ENCODE measurements at places on chromosomes 2 and 18.

GRCh38 chr2:119548516-119549120, 4.4 kb downstream of the CFAP221 start:
- no peak for DNase-seq

- no peak for DNase-seq
These were observed 74.2 kb upstream of the KLF7 start for GRCh38 chr2:207239754-207240494.

DNA sequence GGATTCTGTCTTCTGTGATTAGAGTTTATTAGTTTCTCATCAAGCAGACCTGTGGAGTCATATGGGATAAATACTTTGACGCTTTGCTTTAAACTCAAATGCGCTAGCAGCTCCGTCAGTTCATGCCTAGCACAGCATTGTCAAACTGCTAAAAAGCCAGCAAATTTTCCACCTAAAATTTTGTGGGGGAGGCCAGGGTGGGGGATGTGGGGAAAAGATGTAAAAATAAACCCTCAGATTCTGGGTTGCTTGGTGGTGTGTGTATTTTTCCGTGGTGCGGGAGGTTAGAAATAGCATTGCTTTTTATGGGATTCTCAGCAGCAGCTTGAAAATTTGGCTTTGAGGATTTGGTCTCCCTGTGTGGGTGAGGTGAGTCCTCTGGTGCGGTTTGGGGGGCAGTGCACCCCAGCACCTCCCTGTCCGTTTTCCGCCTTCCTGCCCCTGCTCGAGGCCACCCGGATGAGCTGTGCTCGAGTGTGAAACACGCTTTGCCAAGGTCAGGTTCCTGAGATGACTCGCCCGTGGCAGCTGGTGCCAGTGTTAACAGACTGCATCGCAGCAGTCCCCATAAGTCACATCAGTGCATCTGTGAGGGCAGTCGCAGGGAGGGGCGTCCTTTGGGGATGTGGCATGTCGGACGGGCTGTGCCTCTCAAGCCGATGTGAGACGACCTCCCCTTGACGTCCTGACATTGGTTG, 65.9 kb downstream of the LDLRAD4 start:
- peak; percentile 87 for DNase-seq

- DNase-seq, result no peak
These were observed 26.3 kb downstream of the PRELID3A start for GRCh38 chr18:12433829-12434540.

DNA sequence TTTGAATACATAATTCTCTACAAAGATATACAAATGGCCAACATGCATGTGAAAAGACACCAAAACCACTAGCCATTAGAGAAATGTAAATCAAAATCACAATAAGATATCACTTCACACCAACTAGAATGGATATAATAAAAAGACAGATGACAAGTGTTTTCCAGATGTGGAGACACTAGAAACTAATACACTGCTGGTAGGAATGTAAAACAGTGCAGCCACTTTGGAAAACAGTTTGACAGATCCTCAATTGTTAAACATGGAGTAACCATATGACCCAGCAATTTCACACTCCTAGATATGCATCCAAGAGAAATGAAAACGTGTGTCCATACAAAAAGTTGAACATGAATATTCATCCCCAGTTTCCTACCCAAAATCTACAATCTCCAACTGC, 9.8 kb upstream of the RAB11FIP5 start:
- no peak for DNase-seq

DNA sequence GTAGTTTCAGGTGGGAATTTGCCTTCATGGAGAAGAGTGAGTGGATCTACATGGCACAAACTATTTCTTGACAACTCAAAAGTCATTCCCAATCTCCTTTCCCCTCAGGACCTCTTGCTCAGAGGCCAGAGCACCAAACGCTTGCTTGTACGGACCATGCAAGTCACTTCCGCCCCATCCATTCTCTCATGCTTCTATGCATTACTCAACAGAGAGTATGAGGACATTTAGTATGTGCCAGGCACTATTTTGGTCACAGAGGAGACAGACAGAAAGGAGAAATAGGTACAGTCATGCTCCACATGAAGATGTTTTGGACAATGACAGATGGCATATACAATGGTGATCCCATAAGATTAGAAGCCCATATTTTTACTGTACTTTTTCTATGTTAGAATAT, 117.5 kb downstream of the ACTR3 start:
- no peak for DNase-seq

DNA sequence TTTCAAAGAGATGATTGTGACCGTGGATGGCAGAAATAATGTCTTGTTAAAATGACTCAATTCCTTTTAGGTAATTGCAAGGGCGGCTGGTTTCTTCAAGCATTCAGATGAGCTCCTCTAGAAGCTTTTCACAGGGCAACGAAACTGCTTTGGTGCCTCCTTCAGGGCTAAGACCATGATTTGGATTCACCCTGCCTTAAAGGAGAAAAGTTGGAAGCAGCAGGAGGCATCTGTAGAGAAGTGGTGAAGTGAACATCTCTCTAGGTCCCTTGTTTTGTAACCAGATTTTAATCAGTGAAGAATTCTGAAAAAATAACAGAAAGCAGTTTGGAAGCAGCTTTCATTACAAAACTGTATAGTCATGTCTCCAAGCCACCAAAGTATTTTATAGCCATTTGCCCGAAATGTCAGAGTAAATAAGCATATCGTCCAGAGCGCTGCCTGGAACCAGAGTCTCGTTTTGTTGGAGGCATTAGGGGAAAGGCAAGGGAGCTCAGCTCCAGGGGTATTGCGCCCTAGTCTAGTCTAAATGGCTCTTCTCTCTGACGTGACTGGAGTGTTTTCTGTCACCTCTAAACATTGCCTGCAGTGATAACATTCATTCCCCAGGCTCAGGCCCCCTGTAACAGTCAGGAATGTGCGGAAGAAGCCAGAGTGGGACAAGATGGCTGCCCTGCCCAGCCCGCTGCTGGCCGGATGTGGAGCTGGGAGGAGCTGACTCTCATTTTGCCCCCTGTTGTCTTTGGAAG, 57.8 kb upstream of the ITGB6 start:
- DNase-seq, result no peak

DNA sequence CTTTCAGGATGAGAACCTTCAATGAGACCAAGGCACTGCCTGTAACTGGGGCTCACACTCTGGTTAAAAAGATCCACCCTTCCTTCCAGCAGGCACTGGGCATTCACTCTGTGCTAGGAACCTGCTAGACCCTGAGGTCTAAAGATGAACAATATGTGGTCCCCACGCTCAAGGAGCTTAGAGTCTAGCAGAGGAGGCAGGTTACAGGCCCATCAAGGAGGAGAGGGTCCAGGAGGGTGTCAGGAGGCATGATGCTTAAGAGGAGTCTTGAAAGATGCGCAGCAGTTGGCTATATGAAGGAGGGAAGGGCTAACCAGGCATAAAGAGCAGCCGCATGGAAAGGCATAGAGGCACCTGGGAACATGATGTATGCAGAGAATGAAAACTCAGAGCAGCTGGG, 4.5 kb downstream of the ANKRD53 start:
- DNase-seq, result no peak

- DNase-seq, result no peak
These were observed 161.1 kb downstream of the KCNH7 start for GRCh38 chr2:162677476-162677875.

- peak; percentile 18 for DNase-seq
These were observed 75.4 kb downstream of the EMX1 start for GRCh38 chr2:72992734-72993102.

DNA sequence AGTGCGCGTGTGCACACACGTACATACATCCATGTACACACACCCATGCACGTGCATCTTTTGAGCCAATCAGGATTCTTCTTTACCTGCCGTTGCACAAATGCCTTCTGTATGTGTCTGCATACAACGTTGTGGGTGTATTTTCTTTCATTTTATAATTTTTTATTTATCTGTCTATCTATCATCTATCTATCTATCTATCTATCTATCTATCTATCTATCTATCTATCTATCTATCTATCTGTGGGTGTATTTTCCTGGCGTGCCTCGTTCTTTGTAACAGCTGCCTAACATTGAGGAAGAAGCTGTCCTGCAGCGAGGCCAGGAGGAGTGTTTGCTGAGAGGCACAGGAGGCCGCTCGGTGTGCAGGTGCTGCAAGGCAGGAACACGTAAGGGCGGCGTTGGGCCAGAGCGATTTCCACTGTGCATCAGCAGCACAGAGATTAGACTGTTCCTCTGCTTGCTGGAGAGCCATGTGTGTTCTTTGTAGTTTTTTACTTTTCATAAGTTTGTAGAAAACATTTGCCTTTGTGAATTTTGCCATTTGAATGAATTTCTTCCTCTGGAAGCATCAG, 84.4 kb downstream of the DGKD start:
- no peak for DNase-seq

DNA sequence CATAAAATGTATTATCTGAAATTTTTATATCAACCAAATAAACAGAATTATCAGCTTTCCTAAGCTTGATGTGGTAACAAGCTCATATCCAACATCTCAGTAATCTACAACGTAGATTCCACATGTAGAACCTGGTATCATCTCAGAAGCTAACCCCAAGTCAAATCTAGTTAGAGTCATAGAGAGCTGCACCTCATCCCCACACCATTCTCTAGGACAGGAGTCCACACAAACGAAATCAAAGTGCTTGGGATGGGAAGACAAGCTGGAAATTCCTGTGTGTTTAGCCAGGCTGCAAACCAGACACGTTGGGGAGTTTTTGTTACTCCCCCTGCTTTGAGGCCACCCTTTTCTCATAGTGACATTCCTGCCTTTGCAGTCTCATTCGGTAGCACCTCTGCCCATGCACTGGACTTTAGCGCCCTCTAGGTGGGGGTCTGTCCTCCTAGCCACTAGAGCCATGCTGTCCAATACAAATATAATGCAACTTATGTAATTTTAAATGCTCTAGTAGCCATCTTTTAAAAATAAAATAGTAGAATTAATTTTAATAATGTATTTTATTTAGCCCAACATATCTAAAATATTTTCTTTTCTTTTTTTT, 28.1 kb upstream of the SATB2 start:
- DNase-seq, result no peak

DNA sequence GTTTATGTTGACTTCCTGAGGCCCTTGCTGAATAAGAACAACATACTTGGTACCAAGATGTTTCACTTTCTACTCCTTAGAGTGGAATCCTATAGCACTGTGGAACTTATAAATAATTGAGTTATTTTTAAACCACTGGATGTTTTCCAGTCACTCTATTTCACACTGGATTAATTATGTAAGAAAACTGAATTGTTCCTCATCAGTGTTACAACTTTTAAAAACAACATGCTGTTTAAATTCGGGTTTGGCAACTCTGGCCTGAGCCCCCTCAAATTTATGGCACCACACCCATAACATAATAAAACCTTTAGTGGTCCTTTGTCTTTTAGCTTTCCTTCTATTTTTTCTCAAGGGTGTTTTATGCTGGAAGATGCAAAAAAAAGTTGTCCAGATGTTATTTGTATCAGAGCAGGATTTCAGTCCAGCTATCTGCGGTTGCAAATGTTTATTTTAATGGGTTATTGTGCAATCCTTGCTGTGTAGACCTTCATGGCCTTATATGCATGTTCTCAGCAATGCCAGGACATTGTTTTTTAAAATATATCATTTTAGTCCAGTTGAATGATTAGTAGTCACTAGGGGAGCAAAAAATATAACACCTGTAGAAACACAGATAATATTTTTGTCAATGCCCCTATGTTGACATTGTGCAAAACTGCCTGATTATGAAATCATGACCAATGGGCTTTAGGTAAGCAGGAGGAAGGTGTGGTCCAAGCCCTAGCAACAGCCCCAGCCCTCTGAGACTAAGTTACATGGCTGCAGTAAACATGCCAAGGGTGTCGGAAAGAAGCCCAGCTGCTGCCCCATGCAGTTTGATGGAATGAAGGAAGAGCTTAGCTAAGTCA, 638.0 kb upstream of the ZEB2 start:
- peak; percentile 74 for DNase-seq

- no peak for DNase-seq
These were observed 194.6 kb upstream of the SMAD2 start for GRCh38 chr18:48124857-48125626.

- DNase-seq, result no peak
These were observed 12.0 kb downstream of the EXOC6B start for GRCh38 chr2:72813841-72814240.

DNA sequence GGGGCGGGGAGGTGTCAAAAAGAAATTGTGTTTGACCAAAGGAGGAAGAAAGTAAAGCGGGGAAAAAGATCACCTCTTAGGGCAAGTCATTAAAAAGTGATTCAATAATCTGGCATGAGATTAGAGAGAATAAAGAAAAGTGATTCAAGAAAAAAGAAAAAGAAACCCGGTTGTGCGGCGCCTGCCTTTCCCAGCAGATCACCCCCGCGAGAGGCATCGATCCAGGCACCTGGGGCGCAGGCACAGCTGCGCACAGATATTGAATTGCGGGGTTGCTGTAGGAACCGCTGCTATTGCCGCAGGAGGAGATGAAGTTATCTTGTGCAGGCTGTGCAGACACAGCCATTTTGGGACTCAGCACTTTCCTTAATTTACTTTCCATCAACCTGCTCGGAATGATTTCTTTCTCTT, 71.2 kb downstream of the PLB1 start:
- DNase-seq, result no peak

- no peak for DNase-seq
These were observed 122.0 kb upstream of the RNU4ATAC start for GRCh38 chr2:121408641-121409040.

GRCh38 chr18:59149416-59149815, 9.7 kb downstream of the SEC11C start:
- DNase-seq, result no peak

DNA sequence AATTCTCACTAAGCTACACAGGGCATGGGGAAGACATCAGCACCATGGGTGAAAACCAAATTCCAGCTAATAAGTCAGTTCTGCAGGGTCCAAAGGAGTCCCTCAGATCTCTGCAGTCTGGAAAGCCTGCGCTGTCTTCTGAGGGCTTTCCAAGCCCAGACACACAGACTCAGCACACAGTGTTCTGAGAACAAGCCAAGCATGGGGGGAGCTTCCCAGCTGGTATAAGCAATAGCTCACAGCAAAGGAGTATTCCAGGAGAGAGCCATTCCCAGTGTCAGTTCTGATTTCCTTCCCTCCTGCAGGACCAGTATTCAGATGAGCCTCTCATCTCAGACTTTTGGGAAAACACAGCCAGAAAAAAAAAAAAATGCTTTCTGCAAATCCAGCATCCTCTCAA, 370.8 kb downstream of the TNS1 start:
- DNase-seq, result no peak

GRCh38 chr2:160199683-160200389, at the start of gene ITGB6:
ITGB6 (minus strand) TSS chr2:160200272; CDS start chr2:160200063, 209 bp downstream.
- no peak for DNase-seq

DNA sequence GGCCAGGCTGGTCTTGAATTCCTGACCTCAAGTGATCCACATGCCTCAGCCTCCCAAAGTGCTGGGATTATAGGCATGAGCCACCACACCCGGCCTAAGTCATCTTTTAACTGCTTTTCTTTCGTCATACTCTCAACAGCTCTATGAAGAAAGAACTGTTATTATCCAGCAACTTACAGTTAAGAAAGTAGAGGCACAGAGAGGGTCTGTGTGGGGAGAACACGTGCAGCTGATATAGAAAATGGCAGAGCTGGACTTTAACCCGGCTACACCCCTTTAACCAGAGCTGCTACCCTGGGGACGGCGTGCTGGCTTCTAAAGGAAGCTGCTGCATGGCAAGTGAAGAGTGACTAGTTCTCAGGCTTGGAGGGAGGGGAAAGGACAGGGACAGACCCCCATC, 25.5 kb downstream of the IGFBP2 start:
- no peak for DNase-seq
